ENCODE measurements at places on chromosomes 6 and 20. TPM values are rescaled to one million over a fixed set of nuclear protein-coding genes. Genes with fewer than 3 reads are reported as not detected.
A peak's percentile ranks its signal among the peaks of the same experiment; 100 is the strongest.

The AIG1 gene
- 14.2 TPM for total RNA-seq

The MAP7 gene
- 2.6 TPM for total RNA-seq

The ARHGAP40 gene
- total RNA-seq = 0.96 TPM

The CRISP3 gene
- 10.8 TPM for total RNA-seq

The CCR6 gene
- total RNA-seq = 1.4 TPM

DNA sequence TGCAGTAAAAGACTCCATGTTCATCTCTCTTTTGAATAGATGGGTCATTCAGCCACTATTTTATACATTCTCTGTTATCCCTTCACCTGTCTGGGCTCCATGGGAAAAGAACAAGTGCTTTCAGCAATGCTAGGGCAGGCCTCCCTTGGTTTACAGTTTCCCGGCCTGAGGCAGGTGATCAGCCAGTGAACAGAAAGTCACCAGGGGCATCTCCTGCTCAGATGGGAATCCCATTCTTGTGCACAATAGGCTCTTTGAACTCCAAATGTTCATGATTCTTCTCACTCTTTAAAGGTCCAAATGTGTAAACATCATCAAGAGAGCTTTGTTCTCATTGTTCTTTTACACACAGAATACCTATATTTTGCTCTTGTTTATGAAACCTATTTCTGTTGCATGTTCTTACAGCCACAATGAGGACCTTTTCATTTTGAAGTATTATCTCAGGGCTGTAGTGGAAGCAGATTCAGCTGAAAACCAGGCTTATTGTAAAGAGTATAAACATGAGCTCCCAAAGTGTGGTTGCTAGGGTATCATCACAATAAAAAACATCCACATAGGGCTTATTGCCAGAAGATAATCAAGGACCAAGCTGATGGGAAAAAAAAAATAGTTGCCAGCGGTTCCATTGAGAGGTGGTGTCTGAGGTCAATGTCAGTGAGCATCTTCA lies 267.1 kb upstream of the SGK1 start:
- no peak for DNase-seq

- no peak for DNase-seq
Observed at GRCh38 chr6:13715444-13715883, 3.8 kb upstream of the RANBP9 start.

- DNase-seq = no peak
Observed at GRCh38 chr20:41413169-41413568, 46.6 kb upstream of the EMILIN3 start.

DNA sequence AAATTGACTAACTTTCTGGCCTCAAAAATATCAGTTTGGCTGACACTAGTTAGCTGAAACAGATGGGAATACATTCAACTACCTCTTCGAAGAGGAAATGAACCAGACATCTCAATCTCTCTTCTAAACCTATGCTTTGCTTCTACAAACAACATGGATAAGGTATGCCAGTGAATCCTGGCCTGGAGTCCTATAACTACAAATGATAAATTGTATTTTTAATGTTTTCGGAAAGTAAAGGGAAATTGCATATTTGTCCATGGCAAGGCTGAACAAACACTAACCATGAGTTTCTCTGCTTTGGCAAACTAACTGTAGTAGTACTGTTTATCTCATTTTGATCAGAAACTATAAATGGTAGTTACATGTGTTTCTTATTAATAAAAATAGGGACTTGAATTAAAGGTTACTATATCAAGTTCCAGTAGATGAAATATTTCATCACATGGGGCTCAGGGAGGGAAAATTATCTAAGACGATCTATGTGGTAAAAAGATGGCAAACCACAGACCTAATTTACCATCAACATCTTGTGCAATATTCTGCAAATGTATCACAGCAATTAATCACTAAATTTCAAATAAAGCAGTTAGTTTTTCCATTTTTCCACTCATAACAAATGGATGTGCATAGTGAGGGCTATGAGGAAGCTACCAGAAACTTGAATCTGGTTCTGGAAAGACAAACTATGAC lies 76.8 kb downstream of the COL12A1 start:
- no peak for DNase-seq

DNA sequence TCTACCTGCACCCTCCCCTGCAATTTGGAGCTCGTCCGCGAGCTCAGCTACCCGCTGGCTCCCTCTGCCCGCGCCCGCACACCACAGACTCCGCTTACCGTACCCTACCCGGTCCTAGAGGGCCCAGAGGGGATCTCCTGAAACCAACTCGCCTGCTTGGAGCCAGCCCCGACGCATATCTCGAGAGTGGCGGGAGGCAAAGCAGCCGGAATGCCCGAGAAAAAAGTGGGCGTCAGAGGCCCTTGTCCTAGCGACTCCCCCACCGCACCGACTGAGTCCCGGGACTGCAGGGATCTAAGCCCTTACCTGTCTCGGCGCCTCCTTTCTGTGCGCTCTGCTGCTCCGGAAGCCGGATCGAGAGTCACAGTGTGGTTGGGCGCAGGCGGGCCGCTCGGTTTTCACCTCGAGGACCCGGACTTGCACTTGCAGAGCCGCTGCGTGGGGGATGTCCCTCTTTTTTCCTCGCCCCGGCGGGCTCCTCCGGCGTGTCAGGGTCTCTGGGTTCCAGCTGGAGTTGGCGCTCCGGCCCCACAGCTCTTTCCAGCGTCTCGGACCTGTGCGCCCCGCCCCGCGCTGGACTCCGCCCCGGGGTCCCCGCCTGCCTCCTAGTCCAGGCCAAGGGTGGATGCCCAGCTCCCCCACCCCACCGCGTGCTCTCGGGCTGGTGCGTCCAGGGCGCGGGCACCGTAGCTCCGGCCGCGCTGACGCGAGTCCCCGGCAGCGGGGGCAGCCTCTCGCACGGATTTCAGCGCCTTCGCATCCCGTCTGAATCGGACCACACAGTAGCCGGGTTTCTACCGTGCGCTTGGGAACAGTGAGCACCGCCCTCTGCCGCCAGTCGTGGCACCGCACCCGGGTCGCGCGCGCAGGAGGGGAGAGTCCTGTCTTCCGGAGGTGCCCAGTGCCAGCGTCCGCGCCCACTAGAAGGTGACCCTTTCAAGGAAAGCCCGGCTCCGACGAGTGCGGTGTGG lies at the start of gene PROKR2:
PROKR2 (minus strand) TSS at position 767 of the 971 bp plus-strand sequence. CDS start 2,585 bp downstream, outside the sequence.
- DNase-seq = no peak

DNA sequence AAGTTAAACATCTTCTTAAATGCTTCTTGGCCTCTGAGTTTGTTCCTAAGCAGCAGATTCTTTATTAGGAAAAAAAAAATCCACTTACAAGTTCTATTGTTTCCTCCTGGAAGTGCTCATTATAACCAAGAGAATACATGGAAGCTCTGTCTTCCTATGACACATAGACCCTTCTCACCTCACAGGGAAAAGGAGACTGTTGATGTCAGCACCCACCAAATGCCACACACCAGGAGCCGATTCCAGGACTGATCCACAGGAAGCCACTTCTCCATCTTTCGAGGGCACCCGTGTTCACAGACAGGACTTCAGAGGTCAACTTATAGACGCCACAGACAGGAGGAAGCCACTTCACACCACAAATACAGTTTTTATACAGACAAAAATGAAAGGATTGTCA lies 13.4 kb upstream of the BNIP5 start:
- no peak for DNase-seq

- DNase-seq = no peak
Observed at GRCh38 chr20:9052136-9052535, 16.8 kb upstream of the PLCB4 start.

GRCh38 chr6:13372688-13373487 lies 44.6 kb upstream of the TBC1D7 start:
- no peak for DNase-seq

DNA sequence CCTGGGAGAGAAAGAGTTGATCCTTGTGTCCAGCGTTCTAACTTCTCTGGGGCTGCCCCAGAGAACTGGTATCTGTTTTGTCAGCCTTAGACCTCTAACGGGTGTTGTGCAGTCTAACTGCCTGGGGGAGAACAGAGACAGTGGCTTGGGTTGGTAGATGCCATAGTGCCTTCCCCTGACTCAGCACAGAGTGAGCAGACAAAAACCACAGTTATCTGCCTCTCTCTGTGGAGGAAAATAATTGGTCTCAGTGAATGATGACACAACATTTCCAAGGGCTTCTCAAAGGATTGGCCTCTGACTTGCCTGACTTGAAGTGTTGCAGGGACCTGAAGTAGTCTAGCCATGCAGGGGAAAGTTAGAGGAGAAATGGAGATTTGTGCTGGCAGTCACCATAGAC lies 226.2 kb upstream of the MAN1A1 start:
- DNase-seq = no peak

DNA sequence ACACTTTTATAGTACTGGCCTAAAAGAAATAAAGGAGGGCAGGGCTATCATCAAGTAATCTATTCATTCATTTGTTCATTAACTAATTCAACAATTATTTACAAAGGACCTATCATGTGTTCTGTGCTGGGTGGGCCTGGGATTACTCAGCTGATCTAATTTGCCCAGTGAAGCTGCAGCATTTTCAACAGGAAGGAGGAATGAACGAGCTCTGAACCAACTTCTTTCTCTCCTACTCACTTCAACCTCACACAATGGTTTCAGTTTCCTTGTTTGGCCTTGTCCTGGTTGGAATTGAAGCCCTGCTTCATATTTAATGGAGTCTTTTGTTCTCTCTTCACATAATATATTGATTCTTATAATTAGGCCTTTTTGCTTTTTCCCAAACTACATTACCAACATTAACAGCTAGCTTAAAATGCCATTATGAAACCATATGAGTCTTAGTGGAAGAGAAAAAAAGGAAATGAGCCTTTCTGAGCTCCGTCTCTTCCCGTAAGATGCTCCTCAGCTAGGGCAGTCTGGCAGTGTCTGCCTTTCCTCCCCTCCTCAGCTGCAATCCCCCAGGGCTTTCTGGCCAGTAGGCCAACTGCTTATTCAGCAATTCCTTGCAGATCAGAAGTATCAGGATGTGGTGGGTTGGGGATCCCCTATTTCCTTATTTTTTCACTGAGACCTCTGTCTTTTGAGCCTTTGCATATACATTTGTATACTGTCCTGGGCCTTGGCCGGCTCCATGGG lies 79.4 kb upstream of the NRN1 start:
- DNase-seq = peak; percentile 10

GRCh38 chr20:32917191-32917950 lies 58.6 kb downstream of the EFCAB8 start:
- no peak for DNase-seq

DNA sequence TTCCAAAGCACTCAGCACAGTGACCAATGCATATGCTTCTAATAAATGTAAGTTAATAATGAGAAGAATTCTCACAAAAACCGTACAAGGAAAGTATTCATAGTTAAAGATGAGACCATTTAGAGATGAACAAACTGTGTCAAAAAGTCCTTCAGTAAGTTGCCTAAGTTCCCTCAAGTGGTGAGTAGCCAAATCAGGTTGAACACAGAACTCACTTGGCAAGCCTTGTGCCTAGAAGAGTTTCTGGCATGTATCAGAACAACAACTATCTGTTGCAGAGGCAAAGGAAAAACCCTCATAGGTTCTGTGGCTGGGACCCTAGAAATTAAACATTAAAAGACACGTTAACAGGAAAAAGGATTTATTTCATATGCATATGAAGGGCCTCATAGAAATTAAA lies 129.6 kb upstream of the DOK5 start:
- DNase-seq = no peak

GRCh38 chr6:80402266-80402665 lies 295.8 kb downstream of the BCKDHB start:
- no peak for DNase-seq

GRCh38 chr20:22529150-22530019 lies 55.0 kb downstream of the FOXA2 start:
- no peak for DNase-seq

GRCh38 chr20:25038591-25039015 lies 19.3 kb downstream of the ACSS1 start:
- no peak for DNase-seq

DNA sequence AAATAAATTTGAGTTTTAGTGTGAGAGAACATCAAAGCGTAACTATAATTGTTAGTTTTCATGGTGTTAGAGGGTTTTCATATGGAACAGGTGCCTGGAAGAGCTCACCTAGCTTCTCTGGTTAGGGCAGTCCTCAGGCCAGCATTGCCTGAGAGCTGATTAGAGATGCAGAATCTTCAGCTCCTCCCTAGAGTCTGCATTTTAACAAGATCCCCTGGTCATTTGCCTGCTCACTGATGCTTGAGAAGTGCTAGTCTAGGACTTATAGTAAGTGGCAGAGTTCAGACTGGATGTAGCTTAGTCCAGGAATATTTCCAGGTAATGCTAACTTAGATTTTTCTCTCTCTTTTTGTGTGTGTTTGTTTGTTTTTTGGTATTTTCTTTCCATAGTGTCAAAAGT lies 21.7 kb upstream of the SMIM26 start:
- DNase-seq = no peak

All from umbilical cord (tissue), 2 donors.